ENCODE measurements at places on chromosomes 4 and X.

GRCh38 chr4:8560265-8561047 is 19.7 kb upstream of the GPR78 start:
- DNase-seq = no peak

GRCh38 chr4:165439344-165439743 is 60.5 kb downstream of the CPE start:
- no peak for DNase-seq

DNA sequence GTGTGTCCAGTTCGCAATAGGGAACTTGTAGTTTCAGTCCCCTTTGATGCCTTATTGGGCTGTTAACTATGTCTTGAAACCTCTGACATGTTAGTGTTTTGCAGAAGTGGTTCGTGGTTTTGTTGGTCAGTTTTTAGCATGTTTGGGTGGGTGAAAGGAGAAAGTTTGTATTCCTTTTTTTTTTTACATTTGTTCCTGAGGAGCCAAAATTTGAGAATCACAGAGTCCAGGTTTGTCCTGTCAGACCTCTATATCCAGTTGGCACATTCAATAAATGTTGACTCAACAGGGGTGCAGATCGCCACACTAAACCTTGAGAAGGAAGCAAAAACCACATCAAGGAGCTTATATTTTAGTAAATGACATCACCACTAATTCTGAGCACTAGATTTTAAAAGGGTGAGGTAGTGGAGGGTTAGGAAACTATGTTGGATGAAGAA is 26.2 kb downstream of the DLG3 start:
- no peak for DNase-seq

DNA sequence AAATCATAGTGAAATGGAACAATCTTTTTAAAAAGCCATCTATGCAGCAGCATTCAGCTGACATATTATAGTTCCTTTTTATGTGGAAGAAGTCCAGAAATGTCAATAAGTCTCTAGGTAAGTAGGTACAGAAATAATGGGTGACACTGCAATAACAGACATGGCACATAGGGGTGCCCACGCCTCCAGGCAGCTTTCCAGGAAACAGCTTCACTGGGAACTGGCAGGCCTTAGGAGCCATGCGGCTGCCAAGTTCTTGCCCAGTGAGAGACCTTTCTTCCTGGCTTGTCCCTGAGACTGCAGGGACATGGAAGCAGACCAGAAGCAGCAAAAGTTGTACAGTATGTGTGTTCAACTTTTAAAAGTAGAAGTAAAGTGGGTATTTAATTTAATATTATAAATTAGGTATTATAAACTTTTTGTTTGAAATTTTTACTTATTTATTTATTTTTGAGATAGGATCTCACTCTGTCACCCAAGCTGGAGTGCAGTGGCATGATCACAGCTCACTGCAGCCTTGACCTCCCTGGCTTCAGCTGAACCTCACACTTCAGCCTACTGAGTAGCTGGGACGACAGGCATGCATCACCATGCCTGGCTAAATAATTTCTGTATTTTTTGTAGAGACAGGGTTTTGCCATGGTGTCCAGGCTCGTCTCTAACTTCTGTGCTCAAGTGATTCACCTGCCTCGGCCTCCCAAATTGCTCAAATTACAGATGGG is 12.1 kb upstream of the ETNPPL start:
- DNase-seq = no peak

DNA sequence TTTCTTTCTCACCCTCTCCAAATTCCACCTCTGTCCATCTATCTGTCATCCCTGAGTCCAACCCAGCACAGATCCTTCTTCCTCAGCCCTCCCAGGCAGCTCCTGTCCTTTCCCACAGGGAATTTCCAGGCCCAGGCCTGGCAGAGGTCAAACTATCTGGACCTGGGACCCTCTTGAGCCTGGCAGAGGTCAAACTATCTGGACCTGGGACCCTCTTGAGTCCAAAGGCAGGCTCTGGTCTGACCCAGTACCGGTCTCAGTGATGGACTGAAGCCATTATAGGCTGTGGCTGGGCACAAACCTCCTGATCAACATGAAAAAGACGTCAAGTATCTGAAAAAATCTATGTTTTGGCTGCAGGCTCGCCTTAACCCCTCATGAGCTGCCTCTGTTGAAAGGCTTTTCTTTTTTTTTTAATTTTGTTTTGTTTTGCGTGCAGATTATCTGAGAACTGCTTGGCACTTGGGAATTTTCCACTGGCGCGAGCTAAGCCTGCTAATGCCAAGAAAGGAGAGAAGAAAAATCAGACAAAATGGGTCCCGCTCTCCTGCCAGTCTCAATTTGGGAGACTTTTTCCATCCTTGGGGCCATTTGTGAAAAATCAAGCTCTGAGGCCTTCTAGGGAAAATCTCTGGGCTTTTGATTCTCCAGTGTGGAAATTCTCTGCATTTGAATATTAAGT is 31.2 kb downstream of the MSX1 start:
- DNase-seq = no peak
